ENCODE measurements at places on chromosomes 3 and 15. TPM values are rescaled to one million over a fixed set of nuclear protein-coding genes. Genes with fewer than 3 reads are reported as not detected.

KCNH8 gene
- total RNA-seq = 0.55 TPM

MNS1 gene
- total RNA-seq = 0.52 TPM

SEMA5B gene
- total RNA-seq = 22.4 TPM

CYP1A2 gene
- total RNA-seq = not detected

RAB7A gene
- total RNA-seq = 40.6 TPM

RAD51 gene
- total RNA-seq = 16.1 TPM

GATM gene
- 23.8 TPM for total RNA-seq

SCAMP5 gene
- total RNA-seq = 23.0 TPM

PLD1 gene
- total RNA-seq = 2.3 TPM

SLC12A8 gene
- total RNA-seq = 9.3 TPM

IGDCC3 gene
- total RNA-seq = 39.7 TPM

TRIM71 gene
- total RNA-seq = 105 TPM

DAZL gene
- total RNA-seq = 2.4 TPM

SCAANT1 gene
- not detected for total RNA-seq

CDCP1 gene
- 2.2 TPM for total RNA-seq

CPNE9 gene
- 0.38 TPM for total RNA-seq

SPESP1 gene
- total RNA-seq = 0.48 TPM

REC114 gene
- not detected for total RNA-seq

CCDC50 gene
- 38.9 TPM for total RNA-seq

ATP8B4 gene
- total RNA-seq = not detected

SPATA12 gene
- not detected for total RNA-seq

NEDD4 gene
- total RNA-seq = 4.1 TPM

UBA3 gene
- total RNA-seq = 81.2 TPM

NLGN1 gene
- total RNA-seq = 8.8 TPM

IGSF10 gene
- 0.21 TPM for total RNA-seq

EPHB3 gene
- total RNA-seq = 8.4 TPM

KBTBD13 gene
- 0.17 TPM for total RNA-seq

PLAAT1 gene
- 3.7 TPM for total RNA-seq

MCF2L2 gene
- total RNA-seq = 6.4 TPM

AMIGO3 gene
- 5.8 TPM for total RNA-seq

PLS1 gene
- total RNA-seq = 13.8 TPM

RAB11A gene
- total RNA-seq = 229 TPM

MFGE8 gene
- 151 TPM for total RNA-seq

CD86 gene
- not detected for total RNA-seq

CHMP2B gene
- 31.2 TPM for total RNA-seq

ZIC1 gene
- 2.0 TPM for total RNA-seq

GOLGA6L10 gene
- total RNA-seq = 0.85 TPM

THPO gene
- 1.3 TPM for total RNA-seq

C15orf62 gene
- 0.31 TPM for total RNA-seq

IMPG2 gene
- 0.04 TPM for total RNA-seq

DIPK2A gene
- 58.9 TPM for total RNA-seq

BCL2A1 gene
- not detected for total RNA-seq

CYP11A1 gene
- 5.2 TPM for total RNA-seq

PRR23C gene
- total RNA-seq = not detected

SNX22 gene
- 1.7 TPM for total RNA-seq

HOMER2 gene
- total RNA-seq = 7.0 TPM

SCN11A gene
- 0.11 TPM for total RNA-seq

ISLR2 gene
- total RNA-seq = 5.7 TPM

OCA2 gene
- 0.37 TPM for total RNA-seq

FSTL1 gene
- total RNA-seq = 343 TPM

SERPINI2 gene
- not detected for total RNA-seq

KBTBD12 gene
- not detected for total RNA-seq

LCTL gene
- 1.9 TPM for total RNA-seq

GNAT1 gene
- total RNA-seq = not detected

STRIT1 gene
- total RNA-seq = not detected

ZNF774 gene
- total RNA-seq = 0.55 TPM

RPL29 gene
- total RNA-seq = 1,001 TPM
